ENCODE measurements at places on chromosomes 2 and 18.

GRCh38 chr18:54742659-54743604 lies 85.3 kb upstream of the RAB27B start:
- peak; percentile 87 for DNase-seq

GRCh38 chr2:20201671-20202070 lies 23.3 kb downstream of the SDC1 start:
- DNase-seq: no peak

DNA sequence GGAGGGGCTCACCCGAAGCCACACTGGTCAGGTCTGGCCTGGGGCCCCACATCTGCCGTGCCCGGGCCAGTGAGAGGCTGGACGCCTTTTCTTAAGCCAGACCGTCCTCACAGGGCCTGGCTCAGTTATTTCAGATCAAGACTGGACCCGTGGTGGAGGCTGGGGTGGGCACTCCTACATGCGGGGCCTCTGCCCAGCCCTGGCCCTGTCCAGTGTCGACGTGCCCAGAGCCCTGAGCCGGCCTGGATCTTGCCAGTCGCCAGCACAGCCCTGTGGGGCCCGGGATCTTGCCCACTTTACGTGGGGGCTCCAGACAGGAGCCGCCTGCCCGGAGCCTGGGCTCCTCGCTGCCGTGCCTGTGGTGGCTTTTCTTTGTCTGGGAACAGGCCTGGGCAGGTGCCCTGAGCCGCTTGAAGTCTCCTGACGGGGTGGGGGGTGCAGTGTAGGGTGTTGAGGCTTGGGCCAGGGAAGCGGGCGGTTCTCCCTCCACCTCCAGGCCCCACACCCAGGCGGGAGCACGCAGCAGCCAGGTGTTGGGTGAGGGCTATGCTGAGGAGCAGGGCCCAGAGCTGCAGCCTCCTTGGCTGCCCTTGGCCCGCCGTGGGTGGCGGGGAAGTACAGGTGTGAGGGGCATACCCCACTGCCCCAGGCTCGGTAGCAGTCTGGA lies 6.0 kb downstream of the GPC1 start:
- no peak for DNase-seq

- DNase-seq: no peak
Measured at GRCh38 chr2:187658952-187659525, 104.8 kb upstream of the TFPI start.

- DNase-seq: no peak
Measured at GRCh38 chr2:219916726-219917440, 289.5 kb downstream of the SLC4A3 start.

DNA sequence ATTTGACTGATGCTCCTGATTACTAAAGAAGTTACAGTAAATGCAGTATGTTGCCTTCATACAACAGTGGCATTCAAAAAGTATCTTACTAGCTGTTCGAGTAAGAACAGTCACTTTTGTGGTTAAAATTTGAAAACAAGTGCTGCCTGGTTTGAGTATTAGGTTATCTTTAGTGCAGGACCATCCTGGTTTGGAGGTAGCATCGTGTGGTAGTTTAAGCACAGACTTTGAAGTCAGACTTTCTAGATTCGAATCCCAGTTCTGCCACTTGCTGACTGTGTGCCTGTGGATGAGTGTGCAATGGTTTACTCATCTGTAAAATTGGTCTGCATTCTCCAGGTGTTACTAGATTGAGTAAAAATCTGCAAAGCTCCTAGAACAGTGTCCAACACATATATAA lies 96.8 kb downstream of the SGPP2 start:
- no peak for DNase-seq

DNA sequence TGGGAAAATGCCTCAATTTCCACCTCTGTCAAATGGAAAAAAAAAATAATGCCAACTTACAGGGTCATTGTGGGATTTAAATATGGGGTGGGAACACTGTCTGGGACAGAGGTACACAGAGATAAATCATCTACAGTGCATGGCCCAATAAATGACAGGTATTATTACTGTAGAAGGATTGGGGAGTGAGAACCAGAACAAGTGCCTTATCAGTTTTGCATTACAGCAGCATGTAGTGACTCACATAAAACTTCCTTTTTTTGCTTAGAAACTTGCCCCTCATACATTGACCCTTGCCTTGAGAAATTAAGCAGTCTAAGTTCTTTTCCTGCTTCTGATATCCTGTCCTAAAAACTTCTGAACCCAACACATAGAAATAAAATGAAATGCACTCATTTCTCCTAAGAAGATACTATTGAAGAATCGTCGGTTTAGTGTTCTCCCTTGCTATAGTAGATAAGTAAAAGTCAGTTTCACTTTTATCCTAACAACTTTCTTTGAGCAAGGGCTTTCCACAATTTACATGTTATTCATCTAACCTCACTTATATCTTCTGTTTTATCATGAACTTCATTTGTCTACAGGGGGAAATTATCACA lies 121.0 kb upstream of the HAAO start:
- no peak for DNase-seq

DNA sequence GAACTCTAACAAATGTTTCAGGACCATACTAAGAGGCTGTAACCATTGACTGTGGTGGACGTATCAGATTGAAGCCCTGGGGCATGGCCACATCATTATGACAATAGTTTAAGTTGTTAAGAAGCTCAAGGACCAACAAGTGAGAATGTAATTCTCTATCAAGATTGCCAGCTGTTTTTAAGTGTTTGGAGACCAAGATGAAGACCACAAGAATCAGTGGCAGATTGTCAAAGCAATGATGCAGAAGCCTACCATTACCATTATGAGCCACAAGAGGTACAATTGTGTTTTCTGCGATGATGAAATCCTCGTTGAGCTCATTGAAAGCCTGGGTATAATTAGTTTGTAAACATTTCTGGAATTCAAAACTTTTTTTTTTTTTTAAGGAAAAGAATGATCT lies 261.1 kb upstream of the ZEB2 start:
- DNase-seq: peak; percentile 36

GRCh38 chr2:143452817-143453451 lies 323.7 kb downstream of the ARHGAP15 start:
- DNase-seq: no peak

- DNase-seq: no peak
Measured at GRCh38 chr2:156675896-156676295, 239.7 kb downstream of the GPD2 start.

- DNase-seq: no peak
Measured at GRCh38 chr2:43139501-43139900, 86.9 kb downstream of the ZFP36L2 start.

- peak; percentile 80 for DNase-seq
Measured at GRCh38 chr2:36516136-36516870, 81.7 kb downstream of the FEZ2 start.

DNA sequence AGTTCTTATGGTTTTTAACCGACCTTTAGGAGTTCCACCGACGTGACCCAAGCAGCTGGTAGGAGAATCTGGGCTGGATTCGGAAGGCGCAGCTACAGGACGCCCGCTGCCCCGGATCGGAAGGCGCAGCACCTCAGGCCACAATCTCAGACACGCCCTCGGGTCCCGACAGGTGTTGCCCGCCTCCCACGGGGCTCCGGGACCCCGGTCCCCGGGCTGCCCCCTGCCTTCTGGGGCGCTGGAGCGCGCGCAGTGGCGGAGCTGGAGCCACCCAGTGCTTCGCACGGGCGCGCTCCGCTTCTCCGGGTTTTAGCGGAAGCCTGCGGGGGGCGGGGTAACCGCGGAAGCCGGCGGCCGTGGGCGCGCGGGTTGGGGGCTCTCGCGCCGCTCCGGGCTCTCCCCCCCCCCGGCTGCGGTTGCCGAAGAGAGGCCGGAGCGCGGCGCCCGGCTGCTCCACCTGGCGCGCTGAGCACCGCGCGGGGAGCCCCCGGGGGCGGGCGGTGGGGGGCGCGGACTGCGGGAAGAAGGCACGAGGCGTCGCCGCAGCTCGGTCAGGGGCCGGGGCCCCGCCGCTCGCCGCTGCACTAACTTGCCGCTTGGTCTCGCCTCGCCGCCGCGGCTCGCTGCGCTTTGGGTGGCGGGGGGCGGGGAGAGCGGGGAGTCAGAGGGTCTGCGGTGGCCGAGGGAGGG lies 718.8 kb downstream of the DPP10 start:
- no peak for DNase-seq

DNA sequence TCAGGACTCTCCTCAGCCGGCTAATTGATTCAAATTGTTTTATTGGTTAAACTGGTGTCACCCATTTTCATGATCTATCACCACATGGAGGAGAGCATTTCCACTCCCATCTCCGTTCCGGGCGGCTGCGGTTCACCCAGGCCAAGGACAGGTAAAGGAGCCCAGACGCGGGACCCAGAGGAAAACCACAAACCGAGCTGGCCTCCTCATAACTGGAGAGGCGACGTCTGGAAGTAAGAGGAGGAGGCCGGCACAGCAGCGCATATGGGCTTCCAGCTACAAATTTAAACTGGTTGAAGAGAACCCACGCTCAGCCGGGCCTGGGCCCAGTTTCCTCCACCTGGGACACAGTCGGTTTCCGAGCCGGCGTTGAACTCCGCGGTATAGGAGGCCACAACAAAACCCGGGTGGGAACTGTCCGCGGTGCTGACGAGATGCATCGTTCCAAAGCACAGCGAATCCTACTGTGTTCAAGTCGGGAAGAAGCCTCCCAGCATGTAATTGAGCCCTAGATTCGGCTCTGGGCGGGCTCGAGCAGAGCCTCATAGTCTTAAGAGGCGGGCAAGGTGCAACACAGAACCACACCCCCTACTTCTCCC lies 3.0 kb upstream of the SKOR2 start:
- peak; percentile 48 for DNase-seq

DNA sequence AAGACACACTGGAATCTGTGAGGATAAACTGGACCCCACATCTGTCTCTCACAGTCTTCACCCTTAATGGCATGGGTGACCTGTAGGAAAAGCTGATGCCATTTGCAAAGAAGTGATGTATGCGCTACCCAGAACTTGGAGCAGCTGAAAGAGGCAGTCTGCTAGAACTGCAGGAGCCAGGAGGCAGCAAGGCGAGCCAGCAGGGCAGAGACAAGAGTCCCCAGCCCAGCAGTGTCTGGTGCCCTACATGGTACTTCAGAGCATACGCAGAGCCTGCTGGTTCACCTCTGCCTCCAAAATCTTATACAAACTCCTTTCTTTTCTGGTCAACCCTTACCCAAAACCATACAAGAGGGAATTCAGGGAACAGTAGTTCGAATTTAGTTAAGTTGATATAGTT lies 683.1 kb upstream of the RAB6C start:
- DNase-seq: no peak

- DNase-seq: no peak
Measured at GRCh38 chr2:216984937-216985336, 125.1 kb upstream of the TNP1 start.

GRCh38 chr2:176445956-176446355 lies 176.7 kb downstream of the MTX2 start:
- DNase-seq: peak; percentile 56

DNA sequence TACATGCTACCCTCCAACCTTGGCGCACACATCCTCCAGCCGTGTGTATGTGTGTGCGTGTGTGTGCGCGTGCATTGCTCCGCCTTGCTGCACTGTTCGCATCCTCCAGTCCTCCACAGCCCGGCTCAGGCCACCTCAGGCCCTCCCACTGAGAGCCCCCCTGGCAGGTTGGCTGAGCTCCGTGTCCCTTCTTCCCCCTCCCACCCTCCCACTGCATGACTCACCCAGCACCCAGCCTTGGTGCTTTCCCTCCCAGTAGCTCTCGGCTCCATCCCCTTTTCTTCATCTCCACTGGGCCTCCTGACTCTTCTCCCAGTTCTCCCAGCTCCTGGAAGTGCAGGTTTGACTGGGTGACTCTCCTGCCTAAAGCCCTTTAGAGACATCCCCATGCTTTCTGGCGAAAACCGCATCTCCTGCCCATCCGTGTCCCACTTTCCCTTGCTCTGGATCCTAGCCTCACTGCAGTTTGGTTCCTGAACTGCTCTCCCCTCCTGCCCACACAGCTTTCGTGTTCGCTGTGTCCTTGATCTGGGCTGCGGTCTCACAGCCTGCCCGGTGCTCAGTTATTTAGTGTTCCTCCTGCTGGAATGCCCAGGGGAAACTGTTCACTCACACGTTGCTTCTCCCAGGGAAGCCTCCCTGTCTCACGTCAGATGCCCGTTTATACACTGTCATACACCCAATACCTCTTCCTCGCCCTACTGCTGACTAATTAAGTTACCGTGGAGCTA lies 4.9 kb downstream of the TMEM177 start:
- DNase-seq: no peak

DNA sequence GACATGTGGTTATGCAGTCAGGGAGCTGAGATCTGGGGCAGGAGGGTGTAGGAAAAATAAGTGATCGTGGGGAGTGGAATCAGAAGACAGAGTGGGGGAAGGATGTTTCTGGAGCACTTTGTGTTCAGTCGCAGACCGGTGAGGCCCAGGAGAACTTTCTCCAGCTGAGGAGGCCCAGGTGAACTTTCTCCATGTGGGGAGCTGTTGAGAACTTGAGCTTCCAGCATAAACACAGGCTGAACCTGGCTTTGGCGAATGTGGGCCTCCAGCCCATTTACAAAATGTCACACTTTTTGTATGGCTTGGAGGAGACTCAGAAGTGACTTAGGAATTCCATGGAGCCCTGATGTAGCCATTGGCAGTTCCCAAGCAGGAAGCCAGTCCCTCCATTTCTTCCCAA lies 108.5 kb downstream of the VAPA start:
- DNase-seq: no peak

DNA sequence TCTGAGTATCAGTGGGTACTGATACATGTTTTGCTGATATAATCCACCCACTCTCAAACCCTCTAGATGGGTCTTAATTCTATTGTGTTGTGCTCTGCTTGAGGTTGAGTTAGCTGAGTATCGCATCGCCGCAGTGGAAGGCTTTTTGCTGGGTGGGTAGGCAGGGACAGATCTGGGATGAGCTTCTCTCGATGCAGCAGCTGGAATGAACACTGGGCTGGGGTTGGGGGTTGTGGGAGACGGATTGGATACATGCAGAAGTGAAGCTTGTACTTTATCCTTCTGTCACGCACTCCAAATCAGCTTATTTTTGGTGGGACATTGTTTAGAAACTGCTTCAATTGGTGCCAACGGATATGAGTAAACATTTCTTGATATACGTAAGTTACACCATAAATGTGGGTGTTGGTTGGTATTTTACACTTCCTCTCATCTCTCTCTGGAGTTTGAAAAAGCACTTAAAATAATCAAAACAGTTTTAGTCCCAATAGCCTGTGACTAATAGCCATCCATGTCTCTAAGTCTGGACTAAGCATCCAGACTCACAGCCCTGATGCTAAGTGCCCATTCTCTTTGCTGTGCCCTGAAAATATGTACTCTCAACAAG lies 107.1 kb downstream of the POLE4 start:
- peak; percentile 22 for DNase-seq

- DNase-seq: no peak
Measured at GRCh38 chr2:65420712-65421431, 11.5 kb downstream of the SPRED2 start.

DNA sequence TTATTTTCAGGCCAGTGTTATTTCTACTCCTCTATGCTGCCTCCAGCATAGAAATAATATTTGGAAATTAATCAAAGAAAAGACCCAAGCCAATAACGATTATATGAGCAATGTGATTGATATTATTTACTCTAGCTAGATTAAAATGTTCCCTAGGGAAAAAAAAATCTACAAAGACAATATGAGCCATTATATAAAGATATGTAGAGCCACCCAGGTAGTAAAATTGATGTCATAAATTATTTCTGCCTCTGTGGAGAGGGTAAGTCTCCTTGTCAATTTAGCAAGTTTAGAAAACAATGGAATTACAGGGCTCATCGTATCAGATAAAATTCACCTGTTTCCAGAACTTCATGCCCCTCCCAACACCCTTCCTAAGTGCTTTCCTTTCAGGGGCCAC lies 202.9 kb downstream of the RDH14 start:
- DNase-seq: no peak

- DNase-seq: no peak
Measured at GRCh38 chr2:162821718-162822117, 16.8 kb downstream of the KCNH7 start.

All from AG08395 (cell line).